Stimulated activated effector memory CD8-positive, alpha-beta T cell treated with anti-CD3 and anti-CD28 coated beads, Interleukin-12 subunit alpha, Interleukin-12 subunit beta, amount 100 ng/mL, for 72 hours (primary cell): ENCODE measurements at places on chromosomes 5 and 9.

DNA sequence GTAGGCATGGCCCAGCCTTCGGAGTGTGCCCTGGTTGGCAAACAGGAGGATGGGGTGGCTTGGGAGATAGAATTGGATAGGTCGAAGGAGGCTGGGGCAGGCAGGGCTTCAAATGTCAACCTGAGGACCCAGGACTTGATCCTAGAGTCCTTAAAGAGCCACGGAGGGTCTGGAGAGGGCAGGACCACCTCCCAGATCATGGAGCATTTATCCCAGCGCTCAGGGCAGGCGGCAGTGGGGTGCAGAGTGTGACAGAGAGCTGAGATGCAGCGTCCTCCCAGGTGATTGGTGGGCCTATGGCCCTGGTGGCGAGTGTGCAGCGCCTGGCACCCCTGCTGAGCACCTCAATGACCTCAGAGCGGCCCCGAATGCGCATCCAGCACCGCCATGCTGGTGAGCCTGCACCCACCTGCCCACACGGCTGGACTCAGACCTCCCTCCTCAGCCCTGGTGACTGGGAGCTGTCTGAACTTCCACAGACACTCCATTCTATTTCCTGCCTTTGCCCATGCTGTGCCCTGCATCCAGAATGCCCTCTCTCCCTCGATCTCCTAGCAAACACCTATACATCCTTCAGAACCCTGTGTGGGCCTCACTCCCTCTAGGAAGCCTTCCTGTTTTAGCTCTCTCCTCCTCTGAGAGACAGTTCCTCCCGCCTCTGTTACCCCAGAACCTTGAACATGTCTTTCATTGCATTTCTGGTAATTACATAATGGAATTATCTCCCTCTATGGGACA, 6.3 kb downstream of the ADGRD2 start:
- no peak for DNase-seq

- DNase-seq, result no peak
These were observed 59.5 kb upstream of the EQTN start for GRCh38 chr9:27356446-27356845.

GRCh38 chr5:143521141-143521540, 117.7 kb upstream of the NR3C1 start:
- DNase-seq, result no peak

DNA sequence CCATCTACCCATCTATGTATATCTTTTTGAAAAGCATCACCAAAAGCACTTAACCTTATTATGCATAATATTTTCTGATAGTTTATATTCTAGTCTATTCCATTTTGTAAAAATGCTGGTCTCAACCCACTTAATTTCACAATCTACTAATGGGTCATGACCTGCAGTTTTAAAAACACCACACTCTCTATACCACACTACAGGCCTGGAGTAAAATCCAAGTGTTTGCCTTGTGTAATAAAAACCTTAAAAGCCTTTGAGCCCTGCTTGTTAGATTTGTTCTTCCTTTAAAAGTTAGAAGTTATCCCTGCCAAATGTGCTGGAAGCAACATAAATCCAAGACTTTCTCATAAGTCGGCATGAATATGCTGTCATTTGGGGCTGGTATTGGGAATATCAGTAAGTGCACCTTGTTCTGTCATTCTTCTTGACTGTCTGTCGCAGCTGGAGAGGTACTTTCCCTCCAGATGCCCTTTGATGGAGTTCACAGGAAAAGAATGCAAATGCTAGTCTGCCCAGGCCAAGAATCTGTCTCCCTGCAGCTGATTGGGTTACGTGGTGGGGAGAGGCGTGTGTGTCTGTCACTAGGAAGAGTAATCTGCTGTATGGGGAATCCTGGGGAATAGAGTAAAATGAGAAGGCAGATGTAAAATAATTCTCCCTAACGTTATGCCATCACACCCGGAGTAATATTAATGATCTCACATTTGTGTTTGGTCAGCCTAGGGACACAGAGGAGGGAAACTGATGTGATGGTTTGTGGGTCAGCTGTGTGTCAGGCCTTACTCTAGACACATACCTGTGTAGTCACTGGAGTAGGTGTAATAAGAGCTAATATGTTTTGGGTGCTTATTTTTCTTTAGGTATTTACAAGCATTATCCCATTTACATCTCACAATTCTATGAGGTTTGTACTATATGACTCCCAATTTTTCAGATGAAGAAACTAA, 79.4 kb downstream of the ZNF366 start:
- DNase-seq, result no peak

- DNase-seq, result no peak
These were observed 28.1 kb downstream of the FRMPD1 start for GRCh38 chr9:37678789-37679273.

- DNase-seq, result no peak
These were observed 3.4 kb downstream of the ADGRD2 start for GRCh38 chr9:124453586-124454191.

GRCh38 chr5:154779105-154779504, 23.9 kb downstream of the LARP1 start:
- no peak for DNase-seq

GRCh38 chr5:132526290-132526973, 16.9 kb downstream of the IL5 start:
- DNase-seq, result peak; percentile 51

GRCh38 chr9:16575986-16576245, 294.6 kb downstream of the BNC2 start:
- DNase-seq, result no peak

DNA sequence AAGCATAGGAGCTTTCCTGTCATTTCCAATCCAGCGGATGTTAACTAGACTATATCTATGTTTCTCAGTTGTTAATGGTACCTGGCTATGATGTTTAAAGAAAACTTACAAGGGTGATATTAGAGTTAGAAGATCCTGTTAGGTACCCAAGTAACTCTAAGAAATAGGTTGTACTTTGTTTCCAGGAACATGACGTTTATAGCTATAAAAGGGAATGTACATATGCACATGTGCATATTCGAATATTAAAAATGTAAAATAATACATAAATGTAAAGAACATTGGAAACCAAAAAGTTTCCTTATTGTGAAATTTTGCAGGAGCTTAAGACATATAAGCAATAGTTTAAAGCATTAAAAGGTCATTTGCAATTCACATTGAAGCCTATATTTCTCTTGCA, 247.7 kb upstream of the EDIL3 start:
- DNase-seq, result no peak
